ENCODE measurements at places on chromosomes 2 and 18.

GRCh38 chr2:97831121-97831520, 117.7 kb downstream of the ZAP70 start:
- no peak for DNase-seq

- DNase-seq = no peak
These were observed 128.8 kb upstream of the DLX2 start for GRCh38 chr2:172231508-172231907.

DNA sequence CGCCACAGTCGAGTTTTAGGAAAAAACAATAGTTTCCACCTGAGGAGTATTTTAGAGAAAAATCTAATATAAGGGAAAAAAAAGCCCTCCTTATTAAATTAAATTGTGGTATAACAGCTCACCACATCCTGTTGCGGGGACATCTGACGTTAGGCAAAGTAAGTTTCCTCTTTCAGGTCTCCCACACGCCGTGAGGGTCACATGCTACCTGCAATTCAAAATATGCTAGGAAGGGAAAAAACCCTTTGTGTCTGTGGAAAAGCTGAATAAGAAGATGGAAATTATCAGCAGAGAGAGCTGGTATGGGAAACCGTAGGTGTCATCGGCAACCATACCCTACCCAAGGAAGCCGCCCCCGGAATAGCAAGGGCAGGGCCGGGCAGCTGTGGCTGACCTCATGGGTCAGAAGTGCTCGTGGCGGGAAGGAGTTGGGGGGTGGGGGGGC, 128.0 kb downstream of the NFATC1 start:
- DNase-seq = peak; percentile 80

DNA sequence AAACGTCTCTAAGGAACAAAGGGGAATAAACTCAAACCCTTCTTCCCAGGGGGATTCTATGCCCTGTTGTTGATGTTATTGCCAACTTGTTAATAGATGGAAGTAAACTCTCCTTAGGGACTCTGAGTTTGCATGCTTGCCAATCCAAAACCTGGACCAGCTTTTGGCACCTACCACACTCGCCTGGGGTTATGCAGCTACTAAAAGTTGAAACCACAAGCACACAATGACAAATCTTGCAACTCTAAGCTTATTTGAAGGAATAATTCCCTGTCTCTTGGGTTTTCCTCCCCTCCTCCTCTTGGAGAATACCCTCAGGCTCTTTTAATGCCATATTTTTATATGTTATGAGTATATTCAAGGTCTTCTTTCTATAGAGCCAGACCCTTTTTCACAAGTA, 484.1 kb downstream of the FBXO15 start:
- DNase-seq = no peak

GRCh38 chr18:70418546-70419311, 129.9 kb downstream of the SOCS6 start:
- peak; percentile 54 for DNase-seq

GRCh38 chr2:101718993-101719571, 21.6 kb downstream of the MAP4K4 start:
- DNase-seq = peak; percentile 81

DNA sequence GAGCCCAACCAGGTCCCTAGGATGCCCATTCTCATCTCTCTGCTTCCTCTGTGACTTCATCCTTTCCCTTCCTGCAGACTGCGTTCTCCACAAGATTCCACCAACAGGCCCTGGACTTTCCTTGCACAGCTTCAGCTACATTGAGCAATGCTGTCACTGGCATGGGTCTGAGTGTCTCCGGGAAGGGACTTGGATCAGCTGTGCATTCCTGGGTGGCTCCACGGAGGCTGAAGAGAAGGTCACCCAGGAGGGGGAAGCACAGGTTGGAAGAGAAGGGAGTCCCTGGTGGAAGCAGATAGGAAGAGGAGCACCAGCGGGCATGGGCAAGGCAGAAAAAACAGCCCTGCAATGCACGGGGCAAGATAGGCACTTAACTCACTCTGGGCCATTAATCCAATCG, 140.5 kb downstream of the UXS1 start:
- no peak for DNase-seq

GRCh38 chr2:240589850-240590525, 3.5 kb downstream of the CAPN10 start:
- DNase-seq = no peak

- peak; percentile 50 for DNase-seq
These were observed 184.3 kb downstream of the SH3BP4 start for GRCh38 chr2:235135990-235136561.

- DNase-seq = no peak
These were observed 53.4 kb upstream of the ACSL3 start for GRCh38 chr2:222807431-222807830.

DNA sequence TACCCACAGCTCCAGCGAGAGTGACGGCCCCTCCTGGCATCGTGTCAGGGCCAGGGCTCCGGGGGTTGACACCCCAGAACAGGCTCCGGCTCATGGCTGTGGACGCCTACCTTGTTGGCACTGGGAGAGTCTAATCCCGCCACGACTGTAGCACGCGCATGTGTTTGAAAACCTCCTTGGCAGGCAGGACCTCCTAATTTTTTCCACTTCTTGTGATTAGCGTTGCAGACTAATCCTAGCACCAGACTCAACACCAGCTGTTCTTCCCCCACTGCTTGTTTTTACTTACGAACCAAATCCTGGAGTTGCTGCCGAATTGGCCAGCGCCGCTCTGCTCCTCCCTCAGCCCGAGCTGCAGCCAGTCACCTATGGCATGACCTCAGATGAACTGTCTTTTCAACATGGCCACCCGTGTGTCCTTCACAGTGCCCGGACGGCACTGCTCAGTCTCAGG, 110.7 kb downstream of the KLHL29 start:
- no peak for DNase-seq

GRCh38 chr2:100407073-100407472, 10.4 kb downstream of the CHST10 start:
- no peak for DNase-seq

GRCh38 chr2:20552847-20553246, 98.1 kb downstream of the HS1BP3 start:
- DNase-seq = no peak

DNA sequence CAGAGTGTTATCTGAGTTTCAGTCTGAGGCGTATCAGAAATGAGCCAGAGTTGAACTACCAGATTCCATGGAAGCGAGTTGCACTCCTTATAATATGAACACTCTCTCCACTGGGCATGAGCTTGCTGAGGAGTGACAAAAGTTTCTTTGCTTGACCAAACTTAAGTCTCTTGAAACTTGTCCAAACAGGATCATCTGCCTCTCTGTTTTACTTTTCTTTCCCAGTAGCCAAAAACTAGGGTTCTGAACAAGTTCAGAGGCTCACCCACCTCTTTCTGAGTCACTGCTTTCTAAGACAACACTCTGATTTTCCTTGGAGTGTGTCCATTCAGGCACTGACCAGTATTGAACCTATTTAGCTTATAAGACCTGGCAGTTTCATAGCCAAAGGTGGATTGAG, 233.2 kb upstream of the TCF4 start:
- no peak for DNase-seq

DNA sequence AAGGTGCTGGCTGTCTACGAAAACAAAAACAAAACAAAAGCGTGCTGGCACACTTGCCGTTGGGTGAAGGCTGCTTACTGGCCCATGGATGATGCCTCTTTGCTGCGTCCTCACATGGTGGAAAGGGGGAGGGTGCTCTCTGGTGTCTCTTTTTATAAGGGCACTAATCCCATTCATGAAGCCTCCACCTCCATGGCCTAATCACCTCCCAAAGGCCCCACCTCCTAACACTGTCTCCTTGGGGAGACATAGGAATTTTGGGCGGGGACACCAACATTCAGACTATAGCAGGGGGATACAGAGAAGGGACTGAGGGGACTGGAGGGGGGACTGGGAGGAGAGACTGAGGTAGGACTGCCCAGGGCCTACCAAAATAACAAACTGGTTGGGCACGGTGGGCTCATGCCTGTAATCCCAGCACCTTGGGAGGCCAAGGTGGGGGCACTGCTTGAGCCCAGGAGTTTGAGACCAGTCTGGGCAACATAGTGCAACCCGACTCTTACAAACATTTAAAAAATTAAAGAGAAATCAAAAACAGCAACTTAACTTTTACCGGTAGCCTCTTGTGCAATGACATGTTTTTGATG, 14.5 kb downstream of the PTMA start:
- no peak for DNase-seq

- DNase-seq = no peak
These were observed 31.4 kb upstream of the TAF1B start for GRCh38 chr2:9811679-9812511.

GRCh38 chr2:231130336-231131056, 5.7 kb upstream of the HTR2B start:
- no peak for DNase-seq

- DNase-seq = no peak
These were observed 357.2 kb downstream of the SATB2 start for GRCh38 chr2:199100326-199101110.

DNA sequence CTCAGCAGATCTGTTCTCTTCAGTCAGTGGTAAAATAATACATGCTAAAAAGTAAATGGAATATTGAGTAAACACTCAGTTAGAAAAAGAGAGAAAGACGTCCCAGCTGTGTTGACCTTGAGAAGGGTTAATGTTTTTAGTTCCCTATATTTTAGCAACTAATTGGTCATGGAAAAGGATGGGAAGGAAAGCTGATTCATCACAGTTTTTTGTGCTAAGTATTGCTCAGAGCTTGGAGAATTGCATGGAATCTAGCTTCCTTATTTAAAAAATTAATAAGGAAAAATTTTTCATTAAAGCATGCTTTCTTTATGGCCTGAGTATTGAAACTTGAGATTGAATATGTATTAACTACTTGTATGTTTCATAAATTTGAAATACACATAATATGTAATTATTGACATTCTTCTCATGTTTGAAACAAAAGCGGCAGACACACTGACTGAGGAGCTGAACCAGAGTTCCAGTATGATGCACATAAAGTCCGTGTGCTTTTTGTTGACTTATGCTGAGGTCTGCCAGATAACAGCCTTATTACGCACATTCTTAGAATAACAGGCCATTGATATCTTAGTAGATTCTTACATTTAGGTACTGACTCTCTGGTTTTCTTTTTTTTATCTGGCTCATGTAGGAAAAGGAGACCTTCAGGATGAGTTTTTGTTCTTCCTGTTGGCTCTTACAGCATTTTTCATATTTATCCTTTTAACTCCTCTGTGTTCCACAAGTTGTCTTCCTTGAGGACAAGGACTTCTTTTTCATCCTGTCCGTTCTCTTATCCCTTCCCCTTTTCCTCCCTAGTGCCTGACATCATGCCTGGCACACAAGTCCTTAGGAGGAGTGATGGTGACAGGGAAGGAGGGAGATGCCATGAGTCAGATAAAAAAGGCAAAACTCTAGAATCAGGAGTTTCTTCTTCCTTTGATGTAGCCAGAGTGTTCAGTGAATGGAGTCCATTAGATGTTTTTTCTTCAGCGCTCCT, 194.1 kb downstream of the PTPRM start:
- DNase-seq = no peak

DNA sequence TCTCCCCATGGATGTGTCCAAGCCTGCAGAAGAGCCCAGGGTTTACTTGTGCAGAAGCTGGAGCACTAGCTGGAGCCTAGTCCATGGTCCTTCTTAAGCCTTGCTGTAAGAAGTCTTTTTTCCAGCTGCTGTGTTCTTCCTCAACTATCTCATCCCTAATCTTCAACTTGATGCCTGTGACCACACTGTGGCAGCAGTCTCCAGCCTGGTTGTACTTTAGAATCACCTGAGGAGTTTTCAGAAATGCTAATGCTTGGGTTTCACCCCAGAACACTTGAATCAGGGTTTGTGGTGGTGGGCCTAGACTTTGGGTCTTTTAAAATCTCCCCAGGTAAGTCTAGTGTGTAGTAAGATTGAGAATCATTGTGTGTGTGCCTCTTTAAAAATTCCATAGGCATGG, 173.6 kb downstream of the ADCYAP1 start:
- DNase-seq = no peak

DNA sequence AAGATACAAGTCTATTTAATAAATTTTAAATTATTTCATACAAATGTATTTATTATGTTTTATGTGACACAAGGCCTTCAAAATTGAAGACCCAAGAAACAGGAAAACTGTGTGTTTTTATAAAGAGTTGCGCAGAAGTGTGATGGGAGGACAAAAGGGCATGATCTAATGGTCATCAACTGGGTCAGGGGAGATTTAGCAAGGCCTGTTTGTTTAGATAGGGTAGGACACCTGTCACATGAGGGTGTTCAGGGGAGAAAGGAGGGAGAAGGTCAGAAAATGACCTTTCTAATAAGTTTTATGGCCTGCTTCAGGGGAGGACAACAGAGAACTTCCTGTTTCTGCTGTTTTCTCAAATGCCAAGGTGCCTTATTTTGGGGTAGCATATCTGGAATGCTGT, 528.8 kb downstream of the STK39 start:
- DNase-seq = no peak

DNA sequence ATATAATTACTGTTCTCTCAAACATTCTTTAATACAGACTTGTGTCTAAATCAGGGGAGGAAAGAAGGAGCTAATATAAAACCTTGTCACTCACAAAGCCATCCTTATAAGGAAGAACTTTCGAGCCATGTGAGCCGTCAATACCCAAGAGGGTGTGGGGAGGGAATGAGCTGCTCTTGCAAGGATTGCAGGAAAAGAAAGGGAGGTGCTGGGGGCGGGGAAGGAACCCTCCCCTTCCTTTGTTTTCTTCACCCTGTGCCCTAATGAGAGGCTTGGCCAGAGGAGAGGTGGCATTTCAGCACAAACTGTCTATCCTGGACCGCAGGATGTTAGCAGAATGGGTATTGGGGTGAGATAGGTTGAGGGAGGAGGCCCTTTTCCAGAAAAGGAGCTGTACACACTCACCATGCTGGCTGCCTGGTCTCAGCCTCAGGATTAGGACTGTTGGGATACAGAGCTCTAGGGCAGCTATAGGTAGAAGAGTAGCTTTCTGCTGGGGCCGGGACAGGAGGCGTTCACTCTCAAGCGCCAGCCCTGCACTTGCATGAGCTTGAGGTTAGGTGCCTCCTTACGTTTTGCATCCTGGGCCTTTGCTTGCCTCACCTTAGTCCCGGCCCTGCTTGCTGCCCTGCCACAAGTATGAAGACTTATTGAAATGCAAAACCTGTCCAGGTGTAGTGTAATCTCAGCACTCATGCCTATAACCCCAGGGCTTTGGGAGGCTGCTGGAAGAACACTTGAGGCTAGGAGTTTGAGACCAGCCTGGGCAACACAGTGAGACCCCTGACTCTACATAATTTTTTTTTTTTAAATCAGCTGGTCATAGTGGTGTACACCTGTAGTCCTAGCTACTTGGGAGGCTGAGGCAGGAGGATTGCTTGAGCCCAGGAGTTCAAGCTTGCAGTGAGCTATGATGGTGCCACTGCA, 190.5 kb downstream of the LOXHD1 start:
- no peak for DNase-seq

GRCh38 chr2:231321556-231322334, 73.8 kb upstream of the B3GNT7 start:
- no peak for DNase-seq

GRCh38 chr2:43324259-43325106, 98.1 kb upstream of the ZFP36L2 start:
- no peak for DNase-seq

DNA sequence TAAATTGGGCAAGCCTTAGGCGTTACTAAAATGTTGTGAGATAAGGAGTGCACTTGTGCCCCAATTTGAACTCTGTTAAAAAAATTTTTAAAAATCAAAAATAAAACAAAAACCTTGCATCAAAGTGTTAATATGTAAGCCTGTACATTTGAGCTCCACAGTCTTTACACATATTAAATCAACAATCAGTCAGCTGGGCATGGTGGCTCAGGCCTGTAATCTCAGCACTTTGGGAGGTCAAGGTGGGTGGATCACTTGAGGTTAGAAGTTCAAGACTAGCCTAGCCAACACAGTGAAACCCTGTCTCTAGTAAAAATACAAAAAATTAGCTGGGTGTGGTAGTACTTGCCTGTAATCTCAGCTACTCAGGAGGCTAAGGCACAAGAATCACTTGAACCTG, 16.3 kb downstream of the TMEM17 start:
- DNase-seq = no peak

GRCh38 chr2:239574434-239575156, 173.8 kb upstream of the HDAC4 start:
- DNase-seq = no peak
